Uterus (tissue), 4 donors: ENCODE measurements at places on chromosomes 12 and 14.

DNA sequence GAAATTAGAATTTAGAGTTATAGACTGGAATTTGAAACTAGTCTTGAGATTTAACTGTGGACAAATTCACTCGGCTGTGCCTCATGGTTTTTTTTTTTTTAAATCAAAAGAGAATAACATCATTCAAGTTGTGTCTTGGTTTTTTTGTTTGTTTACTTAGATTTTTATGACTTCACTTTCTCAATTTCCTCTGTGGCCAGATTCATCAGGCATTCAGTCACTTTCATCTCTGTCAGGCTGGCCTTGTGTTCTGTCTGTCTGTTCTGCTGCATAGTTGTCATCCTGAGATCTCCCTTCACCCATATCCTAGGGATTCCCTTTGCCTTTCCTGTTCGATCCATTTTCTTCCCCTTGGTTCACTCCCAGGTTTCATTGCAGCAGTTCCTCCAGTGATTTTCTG lies 10.0 kb downstream of the MARK3 start:
- H3K27ac ChIP-seq: peak overlapping the region; percentile 35
- H3K4me3 ChIP-seq: no peak overlapping the region
- no peaks in the 10 kb centered on the region for H3K36me3 ChIP-seq
- H3K4me1 ChIP-seq: peaks cover 17% of the 10 kb centered on the region

GRCh38 chr12:21627924-21628323 lies 23.3 kb upstream of the GYS2 start:
- H3K27me3 ChIP-seq: no peaks in the 10 kb centered on the region
- no peak overlapping the region for H3K27ac ChIP-seq
- no peaks in the 10 kb centered on the region for H3K4me1 ChIP-seq
- H3K4me3 ChIP-seq: no peak overlapping the region
- no peaks in the 10 kb centered on the region for H3K36me3 ChIP-seq

GRCh38 chr12:127012109-127012508 lies 1254.9 kb upstream of the TMEM132C start:
- no peaks in the 10 kb centered on the region for H3K27me3 ChIP-seq
- H3K36me3 ChIP-seq: no peaks in the 10 kb centered on the region
- H3K4me1 ChIP-seq: no peaks in the 10 kb centered on the region
- DNase-seq: no peak
- H3K27ac ChIP-seq: no peak overlapping the region
- no peak overlapping the region for H3K4me3 ChIP-seq

DNA sequence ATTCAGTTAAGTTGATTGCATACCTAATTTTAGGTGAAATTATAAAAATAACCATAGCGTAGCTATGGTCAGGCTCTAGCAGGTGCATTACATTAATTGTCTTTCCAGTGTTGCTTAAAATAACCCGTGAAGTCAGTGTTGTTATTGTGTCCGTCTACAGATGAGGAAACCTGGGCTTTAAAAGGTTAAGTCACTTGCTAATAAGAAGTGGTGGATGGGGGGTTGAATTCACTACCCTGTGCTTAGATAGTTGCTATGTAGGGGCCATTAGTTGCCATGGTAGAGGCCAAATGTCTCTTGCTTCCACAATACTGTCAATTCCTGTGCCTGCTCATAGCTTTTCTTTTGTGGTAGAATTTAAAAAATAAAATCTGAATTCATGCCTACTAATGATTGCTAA lies 174.8 kb downstream of the PELI2 start:
- no peak overlapping the region for H3K27ac ChIP-seq
- no peaks in the 10 kb centered on the region for H3K4me1 ChIP-seq
- H3K36me3 ChIP-seq: no peaks in the 10 kb centered on the region
- no peaks in the 10 kb centered on the region for H3K27me3 ChIP-seq
- no peak for DNase-seq
- H3K4me3 ChIP-seq: no peak overlapping the region

- H3K36me3 ChIP-seq: no peaks in the 10 kb centered on the region
- H3K4me3 ChIP-seq: no peak overlapping the region
- H3K27ac ChIP-seq: no peak overlapping the region
- DNase-seq: no peak
- H3K27me3 ChIP-seq: no peaks in the 10 kb centered on the region
These were observed 151.0 kb downstream of the BCAT1 start for GRCh38 chr12:24797901-24798300.

- no peak overlapping the region for H3K27ac ChIP-seq
- H3K27me3 ChIP-seq: no peaks in the 10 kb centered on the region
- DNase-seq: no peak
These were observed 90.3 kb upstream of the EGLN3 start for GRCh38 chr14:34041220-34041619.

DNA sequence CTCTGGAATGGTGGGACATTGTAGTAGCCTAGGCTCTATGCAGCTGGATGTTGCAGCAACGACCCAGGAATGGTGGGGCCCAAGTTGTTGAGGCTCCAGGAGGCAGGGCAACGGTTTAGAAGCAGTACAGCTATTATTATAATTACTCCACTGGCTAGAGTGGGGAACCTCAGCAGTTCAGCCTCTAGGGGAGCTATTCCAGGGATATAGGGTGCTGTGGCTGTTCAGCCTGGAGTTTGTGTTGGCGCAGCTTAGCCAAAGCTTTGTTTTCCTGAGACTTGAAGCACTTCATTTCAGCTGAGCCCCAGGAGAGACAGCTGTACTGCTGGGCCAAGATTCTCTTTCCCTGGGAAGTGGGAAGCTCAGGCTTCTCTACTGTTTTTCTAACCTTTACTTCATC lies 1023.0 kb upstream of the ATXN7L3B start:
- no peak overlapping the region for H3K27ac ChIP-seq
- no peak overlapping the region for H3K4me3 ChIP-seq
- H3K27me3 ChIP-seq: no peaks in the 10 kb centered on the region
- DNase-seq: no peak
- no peaks in the 10 kb centered on the region for H3K4me1 ChIP-seq

DNA sequence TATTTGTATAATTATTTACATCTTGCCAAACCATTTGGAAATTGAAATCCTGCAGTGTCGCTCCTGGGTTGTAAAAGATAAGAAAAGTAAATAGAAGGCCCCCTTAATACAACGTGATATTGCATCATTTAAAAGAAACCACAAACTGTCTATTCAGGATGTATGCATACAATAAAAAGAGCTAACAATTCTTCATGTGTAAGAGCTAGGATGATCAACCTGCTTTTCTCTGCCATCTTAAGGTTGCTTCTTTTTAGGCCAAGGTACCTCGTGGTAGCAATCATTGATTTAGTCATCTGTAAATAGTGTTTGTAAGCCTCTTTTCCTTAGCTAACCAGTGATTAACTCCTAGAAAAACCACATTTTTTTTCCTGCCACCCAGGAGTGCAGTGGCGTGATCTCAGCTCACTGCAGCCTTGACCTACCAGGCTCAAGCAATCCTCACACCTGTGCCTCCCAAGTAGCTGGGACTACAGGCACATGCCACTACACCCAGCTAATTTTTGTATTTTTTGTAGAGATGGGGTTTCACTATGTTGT lies 3.3 kb upstream of the USP44 start:
- H3K27ac ChIP-seq: no peak overlapping the region
- no peaks in the 10 kb centered on the region for H3K4me1 ChIP-seq
- H3K4me3 ChIP-seq: no peak overlapping the region
- DNase-seq: no peak
- H3K36me3 ChIP-seq: no peaks in the 10 kb centered on the region

GRCh38 chr12:109020796-109021380 lies at the start of gene SVOP:
SVOP (minus strand) TSS chr12:109021068; CDS start chr12:109020868, 200 bp downstream.
- no peak within 1 kb of the TSS for H3K27ac ChIP-seq
- no peaks in the 10 kb centered on the region for H3K36me3 ChIP-seq
- peak; percentile 54 for DNase-seq
- no peaks in the 10 kb centered on the region for H3K27me3 ChIP-seq
- H3K4me3 ChIP-seq: no peak within 1 kb of the TSS
- no peaks in the 10 kb centered on the region for H3K4me1 ChIP-seq

- no peak overlapping the region for H3K4me3 ChIP-seq
- no peak for DNase-seq
- H3K36me3 ChIP-seq: no peaks in the 10 kb centered on the region
- no peaks in the 10 kb centered on the region for H3K27me3 ChIP-seq
- no peaks in the 10 kb centered on the region for H3K4me1 ChIP-seq
These were observed 54.3 kb downstream of the GALNT9 start for GRCh38 chr12:132275110-132275531.

GRCh38 chr14:64654901-64655300 lies 49.3 kb upstream of the PLEKHG3 start:
- peak overlapping the region; percentile 59 for H3K27ac ChIP-seq
- DNase-seq: no peak
- no peaks in the 10 kb centered on the region for H3K36me3 ChIP-seq
- H3K27me3 ChIP-seq: no peaks in the 10 kb centered on the region

- H3K36me3 ChIP-seq: no peaks in the 10 kb centered on the region
- no peaks in the 10 kb centered on the region for H3K27me3 ChIP-seq
- no peak overlapping the region for H3K27ac ChIP-seq
- no peaks in the 10 kb centered on the region for H3K4me1 ChIP-seq
These were observed 39.9 kb downstream of the DNAI7 start for GRCh38 chr12:25155022-25155576.

- H3K4me1 ChIP-seq: no peaks in the 10 kb centered on the region
- H3K4me3 ChIP-seq: no peak overlapping the region
- no peak for DNase-seq
- H3K36me3 ChIP-seq: no peaks in the 10 kb centered on the region
These were observed 991.6 kb downstream of the SLC6A15 start for GRCh38 chr12:83920821-83921547.

GRCh38 chr14:91466192-91466591 lies 43.9 kb downstream of the PPP4R3A start:
- no peak overlapping the region for H3K4me3 ChIP-seq
- no peaks in the 10 kb centered on the region for H3K4me1 ChIP-seq
- no peak overlapping the region for H3K27ac ChIP-seq
- no peaks in the 10 kb centered on the region for H3K36me3 ChIP-seq

DNA sequence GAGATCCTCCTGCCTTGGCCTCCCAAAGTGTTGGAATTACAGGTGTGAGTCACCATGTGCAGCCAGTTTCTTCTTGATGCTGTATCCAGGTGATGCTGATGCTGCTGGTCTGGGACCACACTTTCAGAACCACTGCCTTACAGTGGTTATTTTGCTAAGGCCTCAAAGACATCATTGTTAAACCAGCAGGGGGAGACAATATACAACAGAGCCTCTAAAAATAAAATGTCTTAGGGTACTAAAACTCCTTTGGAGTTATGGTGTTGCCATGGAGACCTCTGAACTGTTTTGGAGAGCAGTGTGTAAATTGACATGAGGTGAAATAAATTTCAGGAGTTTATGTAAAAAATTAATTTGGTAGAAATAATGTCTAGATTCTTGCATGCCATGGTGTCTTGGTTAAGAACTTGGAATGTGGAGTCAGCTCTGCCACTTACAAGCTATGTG lies 1.1 kb upstream of the ARG2 start:
- no peak overlapping the region for H3K4me3 ChIP-seq
- no peaks in the 10 kb centered on the region for H3K36me3 ChIP-seq
- peak overlapping the region; percentile 77 for H3K27ac ChIP-seq
- no peaks in the 10 kb centered on the region for H3K27me3 ChIP-seq
- H3K4me1 ChIP-seq: no peaks in the 10 kb centered on the region
- DNase-seq: no peak

DNA sequence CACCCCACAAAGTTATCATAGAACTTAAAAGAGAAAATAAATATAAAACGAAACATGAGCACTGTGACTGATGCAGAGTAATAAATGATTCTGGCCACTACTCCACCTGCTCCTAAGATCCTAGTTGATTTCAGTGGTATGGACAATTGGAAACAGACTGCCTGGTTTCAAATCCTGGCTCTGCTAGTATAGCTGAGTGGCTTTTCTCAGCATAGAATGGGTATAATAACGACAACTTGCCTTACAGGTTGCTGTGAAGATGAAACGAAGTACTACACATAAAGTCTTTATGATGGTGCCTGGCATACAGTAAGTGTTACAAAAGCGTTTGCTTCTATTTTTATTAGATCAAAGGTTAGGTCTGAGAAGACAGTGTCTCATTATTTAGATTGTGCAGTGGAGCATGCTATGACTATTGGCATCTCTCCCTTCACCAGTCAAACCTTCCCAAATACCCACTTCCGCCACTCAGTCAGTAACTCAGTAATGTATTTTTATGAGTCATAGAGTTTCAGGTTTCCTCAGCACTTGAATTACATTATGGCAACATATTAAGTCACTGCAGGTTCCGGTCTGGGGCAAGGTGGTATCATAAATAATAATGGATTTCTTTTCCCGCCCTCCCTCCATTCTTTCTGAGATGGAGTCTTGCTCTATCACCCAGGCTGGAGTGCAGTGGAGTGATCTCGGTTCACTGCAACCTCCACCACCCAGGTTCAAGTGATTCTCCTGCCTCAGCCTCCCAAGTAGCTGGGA lies 29.7 kb upstream of the NR2C1 start:
- H3K4me1 ChIP-seq: no peaks in the 10 kb centered on the region
- H3K4me3 ChIP-seq: no peak overlapping the region
- H3K27me3 ChIP-seq: no peaks in the 10 kb centered on the region
- no peak for DNase-seq
- no peak overlapping the region for H3K27ac ChIP-seq

- H3K27me3 ChIP-seq: no peaks in the 10 kb centered on the region
- no peaks in the 10 kb centered on the region for H3K36me3 ChIP-seq
- H3K4me1 ChIP-seq: no peaks in the 10 kb centered on the region
- DNase-seq: no peak
These were observed 52.8 kb downstream of the SLC38A6 start for GRCh38 chr14:61033855-61034254.

- no peak overlapping the region for H3K4me3 ChIP-seq
- H3K27ac ChIP-seq: no peak overlapping the region
- H3K27me3 ChIP-seq: no peaks in the 10 kb centered on the region
- H3K4me1 ChIP-seq: no peaks in the 10 kb centered on the region
These were observed 125.0 kb upstream of the CCND2 start for GRCh38 chr12:4148418-4149056.

DNA sequence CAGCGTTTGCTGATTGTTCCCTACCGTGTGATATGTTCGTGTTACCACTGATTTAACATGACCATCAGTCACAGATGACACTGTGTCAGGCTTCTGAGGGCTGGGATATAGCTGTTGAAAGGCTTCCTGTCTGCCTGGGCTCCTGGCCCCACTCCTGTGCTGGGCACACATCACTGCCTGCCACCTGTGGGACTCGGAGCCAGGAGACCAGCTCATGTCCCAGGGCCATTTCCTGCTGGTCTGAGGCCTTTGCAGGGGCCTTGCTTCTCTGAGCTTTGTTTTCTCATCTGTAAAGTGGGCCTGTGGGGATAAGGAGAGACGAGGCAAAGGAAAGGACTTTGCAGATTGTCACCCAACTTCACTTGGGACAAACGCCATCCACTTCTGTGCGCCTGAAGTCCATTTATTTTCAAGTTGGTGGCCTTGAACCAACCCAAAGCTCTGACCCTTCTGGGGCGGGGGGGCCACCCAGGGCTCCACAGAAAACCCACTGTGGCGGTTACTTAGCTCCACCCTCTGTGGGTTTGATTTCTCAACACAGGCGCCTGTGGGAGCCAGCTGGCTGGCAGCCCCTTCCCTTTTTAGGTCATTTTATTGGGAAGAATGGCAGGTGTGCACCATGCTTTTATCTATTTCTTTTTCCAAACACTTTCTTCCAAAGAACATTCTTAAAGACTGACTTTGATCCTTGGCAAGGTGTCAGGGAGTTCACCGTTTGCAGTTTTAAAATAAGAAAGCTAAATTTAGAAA lies 54.1 kb downstream of the BEGAIN start:
- peak; percentile 73 for DNase-seq
- H3K4me1 ChIP-seq: peaks cover 4% of the 10 kb centered on the region
- no peaks in the 10 kb centered on the region for H3K36me3 ChIP-seq
- no peak overlapping the region for H3K4me3 ChIP-seq

GRCh38 chr12:1591034-1591433 lies 3.3 kb downstream of the FBXL14 start:
- H3K4me1 ChIP-seq: peaks cover 8% of the 10 kb centered on the region
- no peaks in the 10 kb centered on the region for H3K27me3 ChIP-seq
- DNase-seq: no peak
- no peaks in the 10 kb centered on the region for H3K36me3 ChIP-seq
- H3K27ac ChIP-seq: peak overlapping the region; percentile 57
